ENCODE measurements at places on chromosomes 5 and 9. TPM values are rescaled to one million over a fixed set of nuclear protein-coding genes. Genes with fewer than 3 reads are reported as not detected.

Gene KCNT1
- 0.09 TPM for total RNA-seq

- no peak overlapping the region for H3K4me3 ChIP-seq
- H3K36me3 ChIP-seq = no peaks in the 10 kb centered on the region
- DNase-seq = no peak
- peaks cover 10% of the 10 kb centered on the region for H3K27me3 ChIP-seq
These were observed 18.5 kb upstream of the TIMD4 start for GRCh38 chr5:156981481-156981880.

DNA sequence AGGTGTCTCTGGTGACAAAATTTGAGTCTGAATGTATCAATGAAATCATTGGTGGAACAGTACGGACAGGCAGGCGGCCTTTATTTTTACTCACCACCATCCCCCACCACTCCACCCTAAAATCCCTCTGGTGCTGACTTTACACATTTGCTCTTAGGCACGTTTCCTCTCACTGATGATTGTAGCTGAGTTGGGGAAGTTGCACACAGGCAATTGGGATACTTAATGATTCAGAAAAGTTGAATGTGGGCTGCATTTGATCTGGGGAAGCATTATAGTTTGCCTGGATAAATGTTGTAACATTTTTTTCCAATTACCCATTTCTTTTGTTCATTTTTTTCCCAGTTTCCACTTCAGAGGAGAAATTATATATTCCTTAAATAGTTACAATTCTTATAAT lies 658.4 kb downstream of the TLR4 start:
- H3K27ac ChIP-seq = no peak overlapping the region
- no peak overlapping the region for H3K4me3 ChIP-seq
- H3K27me3 ChIP-seq = no peaks in the 10 kb centered on the region
- no peak for DNase-seq

GRCh38 chr5:107574287-107574686 lies 96.5 kb downstream of the EFNA5 start:
- H3K4me3 ChIP-seq = no peak overlapping the region
- no peaks in the 10 kb centered on the region for H3K36me3 ChIP-seq
- no peaks in the 10 kb centered on the region for H3K27me3 ChIP-seq
- DNase-seq = no peak
- peaks cover 87% of the 10 kb centered on the region for H3K4me1 ChIP-seq

DNA sequence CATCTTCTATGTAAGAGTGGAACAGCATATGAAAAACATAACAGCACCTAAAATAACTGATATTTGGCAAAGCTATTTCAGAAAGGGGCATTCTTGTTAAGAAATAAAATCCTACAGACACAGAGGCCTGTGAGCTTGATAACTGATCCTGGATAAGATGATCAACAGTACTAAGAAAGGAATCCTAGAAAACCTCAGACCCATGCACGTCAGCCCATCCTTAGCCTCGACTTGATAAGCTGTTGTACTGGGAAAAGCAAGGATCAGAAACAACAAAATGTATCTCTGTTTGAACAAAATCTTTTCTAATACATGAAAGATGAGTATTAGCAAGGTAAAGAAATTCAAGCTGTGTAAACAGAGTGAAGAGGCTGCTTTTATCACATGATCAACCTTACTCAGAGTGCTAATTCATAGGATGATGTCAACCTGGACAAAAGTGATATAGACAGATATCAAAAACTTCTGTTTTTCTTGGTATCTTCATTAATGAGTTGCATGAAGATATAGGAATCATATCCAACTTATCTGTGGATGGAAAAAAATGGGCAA lies 15.2 kb downstream of the LIFR start:
- H3K4me1 ChIP-seq = peaks cover 24% of the 10 kb centered on the region
- H3K27ac ChIP-seq = no peak overlapping the region
- H3K36me3 ChIP-seq = no peaks in the 10 kb centered on the region
- H3K4me3 ChIP-seq = no peak overlapping the region
- no peak for DNase-seq
